Omental fat pad (tissue), 4 donors: ENCODE measurements at places on chromosomes 12 and 14.

DNA sequence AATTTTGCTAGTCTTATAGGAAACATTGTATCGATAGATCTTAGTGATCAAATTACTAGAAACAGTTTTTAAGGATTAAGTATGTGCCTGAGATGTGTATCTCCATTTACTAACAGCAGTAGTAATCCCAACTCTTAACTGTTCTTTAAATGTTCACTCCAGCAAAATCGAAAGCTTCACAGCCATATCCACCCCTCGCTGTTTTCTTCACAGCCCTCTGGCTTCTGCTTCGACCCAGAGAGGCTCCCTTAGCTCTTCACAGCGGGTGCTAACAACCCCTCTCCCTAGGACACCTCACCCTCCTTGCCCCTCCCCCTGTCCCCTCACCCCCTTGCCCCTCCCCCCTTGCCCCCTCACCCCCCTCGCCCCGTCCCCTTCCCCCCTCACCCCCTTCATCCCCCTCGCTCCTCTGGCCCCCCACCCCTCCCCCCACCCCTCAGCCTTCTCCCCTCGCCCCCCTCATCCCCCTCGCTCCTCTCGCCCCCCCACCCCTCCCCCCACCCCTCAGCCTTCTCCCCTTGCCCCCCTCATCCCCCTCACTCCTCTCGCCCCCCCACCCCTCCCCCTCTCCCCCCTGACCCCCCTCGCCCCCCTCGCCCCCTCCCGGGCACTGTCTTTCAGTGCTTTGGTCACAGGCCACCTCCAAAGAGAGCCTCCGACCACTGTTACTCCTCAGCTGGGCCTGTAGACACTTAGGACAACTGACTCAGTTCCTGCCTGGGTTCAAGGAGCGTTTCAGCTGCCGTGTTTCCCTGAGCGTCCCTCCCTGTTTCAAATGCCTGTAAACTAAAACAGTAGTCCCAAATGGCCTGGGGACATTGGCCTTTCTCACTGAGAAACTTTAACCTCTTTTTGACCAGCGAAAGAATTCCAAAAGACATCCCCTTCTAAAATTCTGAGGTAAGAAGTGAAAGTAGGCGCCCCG, 46.0 kb upstream of the DYNC1H1 start:
- DNase-seq = no peak

DNA sequence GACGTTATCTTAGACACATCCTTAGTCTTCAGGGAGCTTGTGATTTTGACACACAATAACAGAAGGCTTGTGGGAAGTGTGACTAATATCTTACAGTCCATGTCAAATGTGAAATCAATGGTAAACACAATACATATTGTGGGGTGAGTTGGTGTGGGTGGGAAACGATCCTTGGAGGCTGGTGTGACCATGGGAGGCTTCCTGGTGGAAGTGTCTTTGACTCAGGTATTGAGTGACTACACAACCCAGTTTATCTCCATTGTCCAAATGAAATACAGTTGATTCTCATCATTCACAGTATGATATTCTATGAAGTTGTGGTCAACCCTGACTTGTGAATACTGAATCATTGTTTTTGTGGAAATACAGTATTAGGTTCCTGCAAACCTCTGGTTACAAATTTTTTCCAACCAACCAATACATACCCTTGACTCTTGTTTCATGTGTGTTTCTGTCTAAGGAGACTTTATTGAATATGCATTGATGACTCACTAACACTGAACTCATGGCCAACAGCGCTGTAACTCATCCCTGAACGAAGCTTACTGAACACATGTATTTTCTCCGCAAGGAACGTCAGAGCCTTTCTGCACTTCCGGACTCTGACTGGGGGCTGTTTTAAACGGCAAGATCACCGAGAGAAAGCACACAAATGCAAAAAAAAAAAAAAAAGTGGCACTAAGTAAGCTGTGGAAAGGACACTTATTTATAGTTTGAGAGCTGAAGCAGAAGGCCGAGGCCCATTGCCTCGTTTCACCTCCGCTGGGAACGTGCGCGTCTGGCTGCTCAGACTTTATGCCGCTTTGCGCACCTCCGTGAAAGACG, 59.0 kb downstream of the CLMN start:
- DNase-seq = no peak

GRCh38 chr14:89720741-89721729, 233.5 kb downstream of the EFCAB11 start:
- DNase-seq = no peak

GRCh38 chr14:91568626-91569025, 58.5 kb upstream of the PPP4R3A start:
- no peak for DNase-seq

- no peak for DNase-seq
Observed at GRCh38 chr12:121365416-121366062, 13.3 kb upstream of the ANAPC5 start.

DNA sequence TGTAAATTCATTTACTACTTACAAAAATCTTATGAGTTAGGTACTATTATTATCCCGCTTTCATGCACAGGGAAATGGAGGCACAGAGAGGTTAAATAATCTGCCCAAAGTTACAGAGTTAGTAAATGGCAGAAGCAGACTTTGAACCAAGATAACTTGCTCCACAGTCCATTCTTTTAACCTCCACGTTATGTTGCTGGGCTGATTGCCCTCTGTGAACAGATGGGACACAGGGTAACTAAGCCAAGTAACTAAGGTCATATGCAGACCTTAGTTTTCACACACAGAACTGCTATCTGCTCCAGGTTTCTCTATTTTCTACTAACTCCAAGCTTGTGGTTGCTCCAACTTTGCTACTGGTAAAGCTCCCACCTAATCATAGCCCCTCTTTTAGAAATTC, 147.1 kb upstream of the IFNG-AS1 start:
- DNase-seq = no peak

DNA sequence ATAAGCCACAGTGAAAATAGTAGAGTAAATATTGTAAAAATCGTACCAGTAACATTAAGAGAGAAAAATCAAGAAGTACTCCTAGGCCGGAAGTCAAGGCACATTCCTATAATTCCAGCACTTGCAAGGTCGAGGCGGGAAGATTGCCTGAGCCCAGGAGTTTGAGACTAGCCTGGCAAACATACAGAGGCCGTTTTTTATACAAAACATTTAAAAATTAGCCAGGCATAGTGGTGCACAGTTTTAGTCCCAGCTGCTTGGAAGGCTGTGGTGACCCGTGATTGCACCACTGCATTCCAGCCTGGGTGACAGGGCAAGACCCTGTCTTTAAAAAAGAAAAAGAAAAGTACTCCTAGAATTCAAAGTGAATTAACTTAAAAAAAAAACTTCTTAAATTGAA, 341.8 kb downstream of the C12orf50 start:
- no peak for DNase-seq

DNA sequence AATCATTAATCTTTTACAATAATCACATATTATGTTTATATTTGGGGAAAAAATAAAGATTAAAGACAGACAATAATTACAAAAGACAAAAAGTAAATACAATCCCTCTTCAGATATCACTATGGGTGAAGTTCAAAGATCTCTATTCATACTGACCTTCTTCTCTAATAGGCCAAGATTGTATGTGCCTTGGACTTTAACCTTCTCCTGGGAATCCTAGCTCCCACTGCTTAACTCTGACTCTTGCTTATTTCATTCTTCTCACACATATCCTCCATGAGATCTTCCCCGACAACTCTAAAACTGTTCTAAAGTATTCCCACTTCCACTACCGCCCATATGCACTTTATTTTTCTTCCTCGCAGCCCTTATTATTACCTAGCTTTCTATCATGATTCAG, 83.8 kb downstream of the EEA1 start:
- DNase-seq = no peak

- DNase-seq = no peak
Observed at GRCh38 chr12:85277900-85278597, 2.0 kb upstream of the ALX1 start.

- no peak for DNase-seq
Observed at GRCh38 chr12:115213118-115213517, 529.1 kb upstream of the TBX3 start.

DNA sequence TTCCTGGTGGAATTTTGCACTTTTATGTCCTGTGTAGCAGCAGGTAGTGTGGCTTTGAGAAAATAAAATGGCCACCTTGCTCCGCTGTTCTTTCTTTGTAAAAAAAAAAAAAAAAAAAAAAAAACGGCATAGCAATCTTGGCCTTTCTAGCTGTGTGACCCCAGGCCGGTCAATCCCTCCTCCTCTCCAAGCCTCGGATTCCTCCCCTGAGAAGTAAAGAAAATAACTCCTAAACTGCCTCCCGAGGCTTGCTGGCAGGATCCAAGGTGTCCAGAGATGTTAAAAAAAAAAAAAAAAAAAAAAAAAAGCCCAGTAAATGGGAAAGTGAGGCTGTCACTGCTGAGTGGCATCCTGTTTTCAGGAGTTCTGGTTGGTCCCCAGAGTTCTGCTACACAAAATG, 23.9 kb upstream of the MAP1LC3B2 start:
- no peak for DNase-seq

GRCh38 chr12:31897781-31898503, 61.3 kb upstream of the RESF1 start:
- DNase-seq = no peak

GRCh38 chr14:105962532-105962931, 436.1 kb downstream of the TMEM121 start:
- DNase-seq = no peak

GRCh38 chr12:57232156-57232756, 2.7 kb downstream of the SHMT2 start:
- DNase-seq = no peak

GRCh38 chr14:56268673-56269072, 150.5 kb downstream of the PELI2 start:
- no peak for DNase-seq

DNA sequence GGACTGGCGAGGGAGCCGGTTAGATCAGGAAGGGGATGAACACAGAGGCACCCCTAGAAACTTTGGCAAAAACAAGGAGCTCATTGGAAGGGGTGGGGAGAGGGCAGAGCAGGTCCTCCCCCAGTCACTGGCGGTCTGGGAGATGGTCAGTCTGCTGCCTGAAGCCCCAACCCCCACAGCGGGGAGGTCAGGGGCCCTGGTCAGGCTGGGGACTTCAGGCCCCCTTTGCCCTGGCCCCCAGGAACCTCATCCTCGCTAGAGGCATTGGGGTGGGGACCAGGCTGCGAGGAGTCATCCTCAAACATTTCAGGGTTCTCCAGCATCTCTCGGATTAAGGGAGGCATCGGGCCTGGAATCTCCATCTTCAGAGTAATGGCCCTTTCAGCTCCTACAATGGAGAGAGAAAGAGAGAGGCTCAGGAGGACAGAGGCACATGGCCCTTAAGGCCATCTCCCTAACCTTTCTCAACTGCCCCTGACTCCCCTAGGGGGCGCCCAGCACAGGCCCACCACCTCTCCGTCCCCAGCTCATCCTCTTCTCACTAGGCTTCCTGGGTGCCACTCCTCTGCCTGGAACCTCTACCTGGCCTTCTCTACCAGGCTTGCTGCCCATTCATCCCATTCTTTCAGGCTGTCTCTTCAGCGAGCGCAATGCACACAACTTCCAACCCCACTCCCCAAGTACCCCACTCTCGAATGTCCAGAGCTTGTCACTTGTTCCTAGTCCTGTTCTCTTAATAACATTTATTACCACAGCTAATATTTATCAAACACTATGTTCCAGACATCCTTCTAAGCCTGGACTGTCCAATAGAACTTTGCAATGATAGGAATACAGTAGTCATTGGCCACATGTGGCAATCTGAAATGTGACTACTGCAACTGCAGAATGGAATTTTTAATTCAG, 4.7 kb upstream of the ITGB7 start:
- no peak for DNase-seq

GRCh38 chr12:9731797-9732196, 1.1 kb downstream of the CLECL1 start:
- no peak for DNase-seq
